ENCODE measurements at places on chromosomes 2 and 18. TPM values are rescaled to one million over a fixed set of nuclear protein-coding genes. Genes with fewer than 3 reads are reported as not detected.

The MXD1 gene
- 4.4 TPM for total RNA-seq

The SKA1 gene
- 0.78 TPM for total RNA-seq

The LYG2 gene
- total RNA-seq = not detected

The TUBA4A gene
- 159 TPM for total RNA-seq

DNA sequence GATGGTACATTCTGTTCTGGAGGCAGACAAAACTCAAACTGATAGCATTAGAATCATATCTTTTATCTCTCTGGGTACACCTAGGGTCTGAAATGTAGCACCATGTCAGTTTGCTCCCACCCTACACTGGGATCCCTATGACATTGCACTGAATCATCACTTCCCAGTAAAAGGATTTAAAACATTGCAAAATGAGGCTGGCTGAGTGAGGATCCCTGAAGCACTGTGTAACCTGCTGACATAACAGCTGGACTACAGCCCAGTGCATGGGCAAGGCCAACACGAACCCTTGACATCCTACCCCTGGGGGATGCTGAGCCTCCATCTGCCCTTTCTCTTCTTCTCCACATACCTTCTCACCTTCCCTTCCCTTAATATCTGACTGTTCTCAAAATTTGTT is 253.2 kb downstream of the TTC32 start:
- no peak for DNase-seq

- DNase-seq = no peak
Measured at GRCh38 chr2:1550658-1551316, 137.5 kb downstream of the TPO start.

DNA sequence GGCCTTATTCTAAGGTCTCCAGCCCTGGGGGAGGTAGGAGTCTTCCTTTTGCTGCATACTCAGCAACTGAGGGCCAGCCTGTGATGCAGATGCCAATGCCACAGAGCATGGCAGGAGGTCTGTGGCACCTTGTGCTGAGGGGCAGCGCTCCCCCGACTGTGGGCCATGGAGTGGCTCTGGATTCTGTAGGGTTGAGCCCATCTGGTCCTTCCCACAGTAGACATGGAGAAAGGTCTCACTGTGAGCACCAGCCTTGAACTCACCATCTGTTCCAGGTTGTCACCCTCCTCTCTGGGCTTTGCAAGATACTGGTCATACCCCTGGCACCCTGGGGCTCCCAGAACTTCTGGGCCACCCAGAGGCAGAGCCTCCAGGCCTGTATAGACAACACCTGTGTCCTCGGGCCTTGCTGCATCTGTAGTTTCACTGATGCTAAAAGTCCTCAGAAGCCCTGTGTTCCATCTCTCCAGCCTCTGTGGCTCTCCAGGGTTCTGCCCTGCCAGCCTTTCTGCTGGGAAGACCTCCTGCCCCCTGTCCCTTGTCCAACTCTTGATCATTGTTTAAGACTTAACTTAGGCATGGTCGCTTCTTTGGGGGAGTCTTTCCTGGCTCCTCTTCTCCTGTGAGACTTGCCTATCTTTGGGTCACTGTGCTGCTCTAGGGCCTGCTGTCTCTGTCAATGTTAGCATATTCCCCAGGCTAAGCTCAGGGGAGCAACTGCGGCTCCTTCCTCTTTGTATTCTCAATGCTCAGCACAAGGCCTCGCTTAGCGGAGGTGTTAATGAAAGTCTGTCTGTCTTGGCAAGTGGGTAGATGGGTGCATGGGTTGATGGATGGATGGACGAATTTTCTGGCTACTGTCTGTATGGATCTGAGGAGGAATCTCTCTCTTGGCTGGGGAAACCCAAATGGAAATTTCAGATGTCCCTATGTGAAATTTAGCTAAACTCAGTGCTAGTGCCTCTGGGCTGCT is 160.9 kb downstream of the DYSF start:
- peak; percentile 50 for DNase-seq

DNA sequence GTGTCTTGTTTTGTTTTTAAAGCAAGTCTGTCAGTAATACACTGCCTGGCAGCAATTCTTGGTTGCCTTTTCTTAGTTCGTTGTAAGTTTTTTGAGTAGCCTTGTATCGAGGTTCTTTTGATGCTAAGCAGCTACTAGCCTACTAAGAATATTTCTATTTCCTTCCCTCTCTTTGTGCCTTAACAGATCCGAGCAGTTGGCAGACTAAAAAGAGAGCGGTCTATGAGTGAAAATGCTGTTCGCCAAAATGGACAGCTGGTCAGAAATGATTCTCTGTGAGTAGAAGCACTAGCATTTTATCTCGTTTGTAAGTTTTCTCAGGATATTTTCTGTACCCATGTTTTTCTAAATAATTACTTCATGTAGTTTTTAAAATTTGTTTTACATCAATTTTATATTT is 15.1 kb downstream of the MFF start:
- no peak for DNase-seq

- DNase-seq = no peak
Measured at GRCh38 chr2:128607911-128608506, 289.3 kb upstream of the HS6ST1 start.

GRCh38 chr2:10375570-10376281 is 72.4 kb downstream of the ODC1 start:
- no peak for DNase-seq

GRCh38 chr2:232532419-232532818 is 6.5 kb downstream of the CHRND start:
- DNase-seq = no peak

DNA sequence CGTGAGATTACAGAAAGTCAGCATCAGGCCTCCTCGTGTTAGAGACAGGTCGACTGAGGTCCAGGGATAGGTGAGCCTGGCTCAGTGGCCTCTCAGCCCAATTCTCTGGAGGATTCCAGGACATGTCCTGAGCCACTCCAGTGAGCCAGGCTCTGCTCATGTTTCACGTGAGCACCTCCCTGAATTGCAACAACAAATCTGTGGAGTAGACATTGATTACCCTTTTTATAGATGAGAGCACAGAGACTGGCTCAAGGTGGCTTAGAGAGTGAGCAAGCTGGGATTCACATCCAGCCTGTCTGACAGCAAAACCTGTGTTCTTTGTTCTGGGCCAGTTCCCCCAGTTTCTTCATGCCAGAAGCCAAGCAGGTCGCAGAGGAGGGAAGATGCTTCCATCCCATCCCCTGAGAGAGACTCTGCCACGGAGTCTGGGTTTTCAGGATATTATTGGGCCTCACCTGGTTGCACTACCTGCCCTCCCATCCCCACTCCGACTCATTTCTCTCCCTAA is 46.4 kb downstream of the HS1BP3 start:
- DNase-seq = no peak

- no peak for DNase-seq
Measured at GRCh38 chr2:238694136-238694755, 153.6 kb upstream of the TWIST2 start.

GRCh38 chr18:292271-292670 is 24.4 kb upstream of the THOC1 start:
- DNase-seq = no peak

- no peak for DNase-seq
Measured at GRCh38 chr2:20352581-20353216, 2.1 kb upstream of the PUM2 start.

DNA sequence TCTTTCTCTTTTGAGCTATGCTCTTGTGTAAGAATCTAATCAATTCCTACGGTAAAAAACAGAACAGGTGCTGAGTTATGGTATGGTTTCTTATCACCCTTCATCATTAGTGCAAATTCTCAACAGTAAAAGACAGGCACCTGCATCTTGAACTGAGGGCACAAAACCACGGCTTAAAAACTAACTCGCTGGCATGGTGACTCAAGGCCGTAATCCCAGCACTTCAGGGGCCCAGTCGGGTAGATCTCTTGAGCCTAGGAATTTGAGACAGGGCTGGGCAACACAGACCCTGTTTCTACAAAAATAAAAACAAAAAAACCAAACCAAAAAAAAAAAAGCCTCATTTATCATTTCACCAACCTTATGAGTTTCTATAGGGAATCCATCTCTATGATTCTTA is 33.3 kb downstream of the THAP4 start:
- no peak for DNase-seq

GRCh38 chr2:10962004-10962403 is 50.3 kb downstream of the KCNF1 start:
- no peak for DNase-seq
